ENCODE measurements at places on chromosomes 1 and 21. TPM values are rescaled to one million over a fixed set of nuclear protein-coding genes. Genes with fewer than 3 reads are reported as not detected.

The DMBX1 gene
- not detected for polyA plus RNA-seq

The DRAM2 gene
- polyA plus RNA-seq, result 88.2 TPM

The MAP3K21 gene
- polyA plus RNA-seq, result not detected

The RGS4 gene
- polyA plus RNA-seq, result not detected

The SLC44A5 gene
- polyA plus RNA-seq, result 0.88 TPM

The FCRL4 gene
- polyA plus RNA-seq, result not detected

The SHCBP1L gene
- not detected for polyA plus RNA-seq

All from immature natural killer cell (primary cell).